Endothelial cell (in vitro differentiated cells): ENCODE measurements at places on chromosomes 3 and 15.

DNA sequence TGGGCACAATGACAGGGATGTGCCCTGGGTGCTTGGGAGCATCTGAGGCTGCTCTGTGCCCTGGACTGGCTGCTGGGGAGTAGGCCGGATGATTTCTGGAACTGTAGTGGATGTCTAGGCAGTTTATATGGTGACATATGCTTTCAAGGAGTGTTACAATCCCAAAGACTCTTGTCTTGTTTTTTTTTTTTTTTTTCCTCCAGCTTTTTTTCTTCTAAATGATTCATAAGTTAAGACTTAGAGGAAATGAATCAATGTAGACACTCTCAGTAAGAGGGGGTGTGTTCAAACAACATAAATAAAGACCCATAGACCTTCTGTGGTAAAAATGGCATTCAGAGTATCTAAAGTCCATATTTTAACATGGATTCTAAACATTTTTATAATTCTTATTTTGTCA is 706.1 kb upstream of the GOLIM4 start:
- no peak for DNase-seq

DNA sequence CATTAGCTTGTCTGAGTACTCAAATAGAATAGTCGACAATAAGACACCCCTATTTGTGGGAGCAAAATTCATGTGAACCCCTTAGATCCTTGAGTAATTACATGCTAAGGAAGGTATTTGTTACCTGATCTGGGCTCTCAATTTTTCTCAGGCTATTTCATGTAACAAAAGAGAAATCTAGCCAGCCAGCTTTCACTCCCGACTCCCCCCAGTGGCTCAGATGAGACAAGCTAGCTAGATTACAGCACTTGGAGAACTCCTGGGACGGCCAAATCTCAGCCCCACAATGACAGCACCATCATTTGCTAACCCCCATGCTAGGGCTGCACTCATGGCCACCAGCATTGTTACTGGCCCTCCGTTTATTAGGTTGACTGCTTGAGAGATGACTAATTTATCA is 41.3 kb downstream of the GLDN start:
- DNase-seq: peak; percentile 60

DNA sequence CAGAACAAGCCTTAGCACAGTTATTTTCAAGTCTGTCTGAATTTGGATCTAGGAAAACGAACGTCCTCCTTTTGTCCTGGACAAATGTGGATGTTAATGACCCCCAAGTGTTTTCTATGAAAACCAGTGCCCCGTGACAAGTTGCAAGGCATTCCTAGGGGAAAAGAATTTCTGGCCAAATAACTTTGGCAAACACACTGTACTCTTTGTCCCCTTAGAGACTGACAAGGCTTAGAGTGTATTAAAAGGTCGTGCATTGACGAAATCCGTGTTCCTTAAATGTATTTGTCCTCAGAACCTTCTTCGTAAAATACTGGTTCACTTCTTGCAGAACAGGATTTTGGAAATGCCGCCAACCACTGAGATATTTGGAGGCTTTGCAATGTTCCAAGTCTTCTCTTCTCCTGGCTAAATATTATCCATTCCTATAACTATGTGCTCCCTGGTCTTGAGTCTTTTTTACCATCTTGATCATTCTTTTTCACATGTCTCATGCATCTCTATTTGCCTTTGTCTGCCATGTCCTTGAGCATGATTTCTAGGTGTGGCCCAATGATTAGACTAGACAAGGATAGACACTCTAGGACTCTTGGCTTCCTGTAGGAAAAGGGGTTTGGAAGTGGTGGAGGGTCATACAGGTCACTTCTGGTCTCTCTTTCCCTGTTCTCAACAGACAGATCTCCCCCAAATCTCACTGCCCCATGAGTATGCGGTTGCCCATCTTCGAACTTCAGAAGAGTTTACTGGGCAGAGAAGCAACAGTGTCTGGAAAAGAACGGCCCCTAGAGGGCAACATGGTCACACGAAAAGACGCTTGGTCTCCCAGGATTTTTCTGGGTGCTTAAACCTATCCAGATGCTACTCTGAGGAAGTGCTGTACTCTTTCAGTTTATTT is 117.5 kb downstream of the EDEM1 start:
- DNase-seq: peak; percentile 38

- DNase-seq: no peak
These were observed 9.3 kb upstream of the RPL29 start for GRCh38 chr3:52004906-52005395.

DNA sequence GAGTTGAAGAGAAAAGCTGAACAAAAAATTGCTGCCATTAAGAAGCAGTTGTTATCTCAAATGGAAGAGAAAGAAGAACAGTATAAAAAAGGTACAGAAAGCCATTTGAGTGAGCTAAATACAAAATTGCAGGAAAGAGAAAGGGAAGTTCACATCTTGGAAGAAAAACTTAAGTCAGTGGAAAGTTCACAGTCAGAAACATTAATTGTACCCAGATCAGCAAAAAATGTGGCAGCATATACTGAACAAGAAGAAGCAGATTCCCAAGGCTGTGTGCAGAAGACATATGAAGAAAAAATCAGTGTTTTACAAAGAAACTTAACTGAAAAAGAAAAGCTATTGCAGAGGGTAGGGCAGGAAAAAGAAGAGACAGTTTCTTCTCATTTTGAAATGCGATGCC is 152.4 kb upstream of the LRRFIP2 start:
- no peak for DNase-seq

GRCh38 chr3:108221393-108221792 is 831 bp downstream of the IFT57 start:
- no peak for DNase-seq

GRCh38 chr3:186751480-186751879 is 31.9 kb upstream of the EIF4A2 start:
- no peak for DNase-seq

DNA sequence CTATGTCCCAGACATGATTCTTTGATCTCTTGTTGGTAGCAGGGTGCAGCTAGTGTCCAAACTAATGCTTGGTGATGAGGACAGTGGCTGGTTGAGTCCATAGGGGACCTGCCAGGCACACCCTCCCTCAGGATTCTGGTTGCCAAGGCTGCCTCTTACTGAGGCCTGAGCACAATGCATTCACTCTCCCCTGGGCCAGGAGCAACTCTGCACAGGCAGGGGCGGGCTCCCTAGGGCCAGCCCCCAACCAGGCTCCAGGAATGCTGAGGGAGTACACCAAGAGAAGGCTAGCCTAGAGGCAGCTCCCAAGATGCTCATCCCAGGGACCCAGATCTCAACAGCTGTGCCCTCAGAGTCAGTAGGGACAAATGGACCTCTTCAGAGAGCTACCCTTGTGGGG is 46.2 kb upstream of the HERC1 start:
- DNase-seq: no peak

DNA sequence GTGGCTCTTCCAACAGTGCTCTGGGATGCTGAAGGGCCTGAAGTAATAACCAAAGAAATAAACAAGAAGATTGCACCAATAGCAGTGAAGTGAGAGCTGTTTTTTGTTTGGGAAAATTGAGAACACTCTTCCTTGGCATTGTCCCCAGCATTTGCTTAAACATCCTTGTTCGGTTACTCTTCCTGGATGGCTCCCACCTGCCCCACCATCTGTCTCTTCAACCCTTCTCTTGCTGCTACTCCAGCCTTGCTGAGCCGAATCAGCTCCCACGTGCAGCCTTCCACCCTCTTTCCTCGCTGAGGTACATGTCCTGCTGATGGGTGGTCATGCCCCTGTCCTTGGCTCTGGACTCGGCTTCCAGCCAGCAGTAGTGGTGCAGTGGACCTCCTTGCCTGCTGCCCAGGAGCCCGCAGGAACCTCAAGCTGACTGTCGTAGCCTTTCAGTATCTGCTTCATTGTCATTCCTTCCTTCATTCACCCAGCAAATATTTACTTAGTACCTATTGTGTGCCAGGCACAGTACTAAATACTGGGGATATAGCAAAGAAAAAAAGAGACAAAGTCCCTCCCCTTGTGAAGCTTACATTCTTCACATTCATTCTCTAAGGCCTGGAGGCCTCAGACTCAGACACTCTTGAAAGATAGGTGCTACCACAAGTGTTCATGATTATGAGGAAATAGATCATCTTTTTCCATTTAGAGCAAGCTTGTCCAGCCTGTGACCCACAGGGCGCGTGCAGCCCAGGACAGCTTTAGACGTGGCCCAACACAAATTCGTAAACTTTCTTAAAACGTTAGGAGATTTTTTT is 17.1 kb upstream of the VILL start:
- no peak for DNase-seq

GRCh38 chr3:33940149-33940548 is 141.7 kb downstream of the PDCD6IP start:
- DNase-seq: no peak

DNA sequence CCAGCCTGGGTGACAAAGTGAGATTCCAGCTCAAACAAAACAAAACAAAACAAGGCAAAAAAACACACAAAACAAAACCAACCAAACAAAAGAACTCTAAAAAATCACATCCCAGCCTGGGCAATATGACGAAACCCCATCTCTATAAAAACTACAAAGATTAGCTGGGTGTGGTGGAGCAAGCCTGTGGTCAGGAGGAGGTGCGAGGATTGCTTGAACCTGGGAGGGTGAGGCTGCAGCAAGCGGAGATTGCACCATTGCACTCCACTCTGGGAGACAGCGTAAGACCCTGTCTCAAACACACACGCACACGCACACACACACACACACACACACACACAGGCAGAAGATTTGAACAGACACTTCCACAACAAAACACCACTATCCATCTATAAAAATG is 99.6 kb downstream of the SHQ1 start:
- no peak for DNase-seq

GRCh38 chr3:113264283-113265131 is 53.1 kb downstream of the BOC start:
- DNase-seq: no peak

DNA sequence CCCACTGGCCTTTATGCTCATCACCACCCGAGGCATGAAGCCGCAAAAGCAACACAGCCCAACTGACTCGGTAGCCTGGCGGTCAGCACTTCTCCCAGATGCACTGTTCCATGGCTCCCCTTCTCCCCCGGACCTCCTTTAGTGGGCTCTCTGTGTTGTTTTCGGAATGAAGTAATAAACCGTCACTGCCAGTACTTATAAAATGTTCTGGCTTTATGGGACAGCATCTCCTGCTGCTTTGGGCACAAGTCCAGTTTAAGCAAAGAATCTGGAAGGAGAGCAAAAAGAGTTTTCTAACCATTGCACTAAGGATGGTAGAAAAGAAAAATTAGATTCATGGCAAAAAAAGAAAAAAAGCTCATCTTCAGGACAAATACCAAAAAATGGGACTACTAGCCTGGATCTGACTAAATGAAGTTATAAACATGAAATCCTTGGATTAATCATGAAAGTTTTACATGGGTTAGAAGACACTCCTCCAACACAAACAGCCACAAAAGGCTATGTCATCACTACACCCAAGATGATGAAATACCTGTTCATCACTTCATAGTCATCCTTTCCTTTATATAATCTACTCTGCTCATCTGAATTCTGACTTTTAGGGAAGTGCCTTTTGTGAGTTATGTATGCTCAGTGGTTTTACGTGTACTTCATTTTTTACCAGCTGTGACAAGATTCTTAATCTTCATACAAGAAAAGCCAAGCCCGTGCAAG is 89.5 kb upstream of the UBE2E2 start:
- DNase-seq: no peak

DNA sequence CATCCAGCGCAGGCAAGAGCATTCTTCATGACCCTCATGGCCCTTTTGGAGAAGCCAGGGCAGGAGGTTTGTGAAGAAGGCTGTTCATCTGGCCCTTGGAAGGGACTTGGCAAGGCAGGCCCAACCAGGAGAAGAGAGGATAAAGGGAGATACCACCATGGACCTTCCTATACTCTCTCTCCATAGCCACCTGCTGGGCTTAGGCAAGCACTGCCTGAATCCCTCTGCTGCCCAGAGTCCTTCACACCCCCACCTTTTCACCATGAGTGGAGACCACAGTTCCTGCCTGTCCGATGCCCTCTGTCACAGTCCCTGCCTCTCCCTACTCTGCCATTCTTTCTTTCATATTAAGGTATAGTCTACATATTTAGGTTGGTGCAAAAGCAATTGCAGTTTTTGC is 10.6 kb upstream of the SFMBT1 start:
- DNase-seq: peak; percentile 23

DNA sequence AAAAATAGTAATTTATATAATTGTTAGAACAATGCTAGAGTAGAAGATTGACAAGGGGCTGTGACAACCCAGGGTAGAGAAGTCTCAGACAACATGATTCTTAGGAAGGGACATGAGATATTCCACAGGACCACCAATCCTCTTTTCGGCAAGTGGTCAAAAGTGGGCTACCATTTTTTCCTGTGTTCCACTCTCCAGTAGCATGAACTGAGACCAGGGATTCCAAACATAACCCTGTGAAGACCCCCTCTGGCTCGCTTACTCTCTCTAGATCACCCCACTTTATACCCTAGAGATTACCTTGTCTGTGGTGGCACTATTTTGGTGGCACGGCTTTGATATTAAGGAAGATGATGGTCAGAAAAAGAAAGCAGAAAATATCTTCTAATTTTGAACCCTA is 960 bp downstream of the GCSAM start:
- DNase-seq: no peak

DNA sequence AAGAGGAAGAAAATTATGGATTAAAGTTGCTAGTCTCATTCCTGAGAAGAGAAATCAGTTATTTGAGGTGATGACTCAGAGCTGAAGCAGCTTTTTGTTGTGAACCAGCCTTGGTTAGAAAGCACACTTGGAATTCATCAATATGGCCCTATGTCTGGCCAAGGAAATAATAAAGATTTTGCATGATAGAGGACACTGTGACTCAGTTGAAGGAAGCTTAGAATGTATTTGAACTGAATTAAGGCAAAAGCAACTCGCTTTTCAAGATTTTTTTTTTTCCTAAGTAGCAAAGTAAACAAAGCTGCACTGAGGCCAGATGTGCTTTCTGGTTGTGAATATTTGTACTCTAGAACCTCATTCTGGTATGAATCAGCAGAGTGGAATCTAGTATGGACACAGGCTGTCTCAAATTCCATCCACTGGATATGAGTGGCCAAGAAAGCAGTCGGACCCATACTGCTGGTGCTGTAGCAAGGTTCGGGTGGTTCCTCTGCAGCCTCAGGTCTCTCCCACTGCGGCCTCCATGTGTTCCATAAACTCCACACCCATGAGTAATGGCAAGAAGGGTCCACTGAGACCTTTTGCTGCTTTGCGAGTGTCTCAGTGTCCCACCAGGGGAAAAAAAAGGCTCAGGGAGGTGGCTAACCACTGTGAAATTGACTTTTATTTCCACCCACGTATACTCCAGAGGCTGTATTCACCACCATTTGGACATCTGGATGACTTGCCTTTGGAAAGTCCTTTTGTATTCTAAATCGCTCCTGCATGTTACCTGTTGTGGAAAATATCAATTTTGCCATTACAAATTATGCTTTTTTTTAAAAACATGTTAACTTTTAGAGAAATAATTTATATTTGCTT is 53.1 kb downstream of the TGFBR2 start:
- no peak for DNase-seq

DNA sequence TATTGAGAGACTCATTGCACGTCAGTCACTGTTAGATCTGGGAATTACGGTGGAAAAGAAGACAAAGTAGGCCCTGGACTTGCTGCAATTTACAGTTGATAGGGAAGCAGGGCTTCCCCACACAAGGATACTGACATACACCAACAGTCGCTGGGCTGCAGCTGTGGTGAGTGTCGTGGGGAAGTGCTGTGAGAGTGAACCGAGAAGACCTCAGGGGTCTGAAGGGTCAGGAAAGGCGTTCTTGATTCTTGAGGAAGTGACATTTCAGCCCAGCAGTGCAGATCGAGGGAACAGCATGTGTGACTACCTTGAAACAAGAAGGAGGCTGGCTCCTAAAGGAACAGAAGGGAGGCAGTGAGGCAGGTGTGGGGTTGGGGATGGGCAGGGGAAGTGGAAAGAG is 22.5 kb downstream of the MYZAP start:
- no peak for DNase-seq

GRCh38 chr3:52038227-52038626 is 18.1 kb downstream of the DUSP7 start:
- no peak for DNase-seq

- DNase-seq: no peak
These were observed 66.1 kb downstream of the GBE1 start for GRCh38 chr3:81695302-81695701.
